ENCODE measurements at places on chromosomes 7 and 10.

GRCh38 chr10:99328579-99329303, 415 bp upstream of the CNNM1 start:
- no peak for DNase-seq

GRCh38 chr10:48306870-48307710, 613 bp downstream of the MAPK8 start:
- peak; percentile 26 for DNase-seq

DNA sequence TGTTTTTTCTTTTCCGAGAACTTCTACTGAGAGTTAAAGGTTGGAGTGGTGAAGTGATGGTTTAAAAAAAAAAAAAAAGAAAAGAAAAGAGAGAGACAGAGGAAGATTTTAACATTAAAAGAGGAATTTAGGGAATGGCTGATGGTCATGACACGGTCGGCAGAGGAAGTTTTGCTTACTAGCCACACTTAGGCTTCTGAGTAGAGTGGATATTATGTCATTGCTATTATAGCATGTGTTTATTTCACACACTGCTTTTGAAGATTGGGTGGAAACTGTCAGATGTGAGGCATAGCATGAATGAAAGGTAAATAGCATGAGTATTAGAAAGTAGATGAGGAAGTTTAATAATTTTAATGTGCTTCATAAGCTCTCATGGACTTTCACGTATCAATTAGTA, 2.5 kb downstream of the KAT6B start:
- no peak for DNase-seq

- no peak for DNase-seq
These were observed 17.9 kb downstream of the EBF3 start for GRCh38 chr10:129945941-129946760.

GRCh38 chr10:63467841-63468240, 2.1 kb upstream of the JMJD1C start:
- DNase-seq: no peak

DNA sequence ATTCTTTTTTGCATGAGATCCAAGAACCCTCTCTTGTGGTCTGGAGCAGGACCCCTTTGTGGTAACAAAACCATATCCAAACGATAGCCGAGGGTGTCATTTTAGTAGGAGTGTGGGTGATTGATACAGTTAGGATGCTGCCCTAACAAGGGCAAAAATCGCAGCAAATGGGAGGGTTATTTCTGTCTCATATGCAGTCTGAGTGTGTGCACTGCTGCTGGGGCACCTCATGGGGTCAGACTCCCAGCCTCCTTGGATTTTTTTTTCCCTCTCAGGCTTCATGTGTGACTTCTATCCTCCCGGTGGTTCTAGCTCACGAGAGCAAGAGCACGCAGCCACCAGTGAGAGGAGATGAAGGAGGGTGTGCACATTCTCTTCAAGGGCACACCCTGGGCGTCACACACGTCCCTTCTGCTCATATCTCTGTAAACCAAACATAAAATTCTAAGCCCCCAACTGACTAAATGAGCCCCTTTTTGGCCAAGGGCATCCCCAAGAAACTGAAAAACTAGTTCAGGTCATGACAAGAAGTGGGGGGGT, 28.6 kb upstream of the IL15RA start:
- DNase-seq: no peak

GRCh38 chr7:926061-927030, 28.1 kb downstream of the ADAP1 start:
- no peak for DNase-seq

DNA sequence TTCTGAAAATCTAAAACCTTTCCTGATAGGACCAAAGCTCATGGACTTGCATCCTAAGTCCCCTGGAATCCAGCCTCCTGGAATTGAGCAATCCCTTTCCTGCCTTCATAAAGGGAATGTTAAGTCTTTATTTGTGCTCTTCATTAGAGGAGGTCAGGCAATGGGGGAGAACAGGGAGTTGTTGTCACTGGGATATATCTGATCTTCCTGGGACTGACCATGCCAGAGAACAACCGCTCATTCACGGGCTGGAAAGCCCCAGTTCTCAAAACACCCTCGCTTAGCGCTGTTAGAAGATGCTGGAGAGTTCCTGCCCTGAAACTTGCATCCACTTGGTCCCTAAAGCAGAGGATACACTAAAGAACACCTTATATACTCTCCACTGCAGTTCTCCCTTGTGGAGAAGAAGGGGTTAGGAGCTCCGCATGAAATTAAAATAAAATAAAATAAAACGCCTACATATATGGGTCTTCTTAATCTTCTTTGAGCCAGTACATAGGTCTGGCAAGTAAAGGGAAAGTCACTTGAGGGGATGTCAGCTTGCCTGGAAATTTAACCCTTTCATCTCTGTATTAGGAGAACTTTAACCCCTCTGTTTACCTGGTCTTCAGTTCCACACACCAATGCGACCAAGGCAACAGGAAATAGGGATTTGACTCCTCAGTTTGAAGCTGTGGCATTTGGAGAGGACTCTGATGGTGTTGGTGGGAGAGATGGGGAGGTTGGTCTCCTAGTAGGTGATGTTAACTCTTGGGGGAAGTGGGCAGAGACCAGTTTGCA, 1.2 kb downstream of the SORCS1 start:
- DNase-seq: no peak

GRCh38 chr10:3668966-3669330, 116.1 kb downstream of the KLF6 start:
- DNase-seq: no peak

GRCh38 chr7:26233902-26234511, 32.5 kb downstream of the CBX3 start:
- no peak for DNase-seq

- DNase-seq: no peak
These were observed 33.6 kb downstream of the ZEB1 start for GRCh38 chr10:31352436-31353226.

- no peak for DNase-seq
These were observed 106.2 kb downstream of the SNX10 start for GRCh38 chr7:26397796-26398426.

- DNase-seq: no peak
These were observed 65.4 kb upstream of the STEAP1B start for GRCh38 chr7:22565315-22565811.

DNA sequence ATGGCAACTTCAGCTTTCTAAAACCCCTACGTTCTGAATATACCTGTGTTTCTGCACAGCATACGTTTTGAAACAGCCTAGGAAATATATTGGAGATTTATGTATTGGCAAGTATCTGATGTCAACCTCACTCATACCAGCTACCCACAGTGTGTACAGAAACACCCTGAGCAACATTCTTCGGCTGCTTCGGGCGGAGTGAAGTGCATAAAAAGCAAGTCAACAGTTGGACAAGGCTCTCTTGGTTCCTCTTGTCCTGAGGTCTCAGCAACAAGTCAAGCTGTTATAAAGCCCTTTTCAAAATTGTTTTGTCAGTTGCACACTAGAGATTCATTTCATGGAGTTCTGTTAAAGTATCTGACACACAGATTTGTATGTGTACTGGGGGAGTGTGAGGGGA, 40.0 kb upstream of the PAPSS2 start:
- no peak for DNase-seq

GRCh38 chr7:30251708-30252329, 32.6 kb upstream of the ZNRF2 start:
- DNase-seq: no peak

DNA sequence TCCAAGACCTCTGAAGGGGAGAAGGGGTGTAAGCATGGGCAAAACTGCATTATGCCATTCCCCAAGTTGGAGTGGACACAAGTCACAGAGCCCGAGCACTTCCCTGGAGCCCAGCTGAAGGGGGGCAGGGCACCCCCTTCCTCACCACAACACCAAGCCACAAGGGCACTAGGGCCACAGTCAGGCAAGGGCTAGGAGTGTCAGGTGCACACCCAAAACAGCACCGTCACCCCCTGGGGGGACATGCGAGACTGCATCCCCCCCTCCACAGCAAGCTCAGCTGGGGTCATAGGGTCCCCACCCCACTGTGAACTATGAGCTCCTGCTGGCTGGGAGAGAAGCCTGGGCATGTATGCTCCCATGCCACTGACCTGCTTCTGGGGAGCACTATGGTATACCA, 143.9 kb downstream of the GRID1 start:
- no peak for DNase-seq

- no peak for DNase-seq
These were observed 30.7 kb downstream of the PLCE1 start for GRCh38 chr10:94024407-94024806.

- no peak for DNase-seq
These were observed 132.6 kb downstream of the CDH23 start for GRCh38 chr10:71529207-71529827.

- DNase-seq: no peak
These were observed 89.0 kb downstream of the NEURL1 start for GRCh38 chr10:103582331-103583123.

DNA sequence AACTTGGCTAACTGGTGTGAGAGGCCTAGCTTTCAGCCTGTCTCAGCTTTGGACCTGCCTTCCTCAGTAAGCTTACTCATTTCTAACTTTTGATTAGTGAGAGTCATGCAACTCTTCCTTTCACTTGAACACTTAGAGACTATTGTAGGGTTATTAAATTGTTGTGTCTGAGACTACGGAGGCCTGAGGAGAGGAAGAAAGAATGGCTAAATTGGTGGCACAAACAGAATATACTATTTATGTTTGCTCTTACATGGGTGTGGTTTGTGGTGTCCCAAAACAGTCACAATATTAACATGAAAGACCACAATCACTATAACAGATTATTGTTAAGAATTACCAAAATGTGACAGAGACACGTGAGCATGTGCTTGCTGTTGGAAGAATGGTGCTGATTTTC, 82.1 kb downstream of the TRIM24 start:
- no peak for DNase-seq

- no peak for DNase-seq
These were observed 121.6 kb downstream of the C10orf105 start for GRCh38 chr10:71597821-71598498.

DNA sequence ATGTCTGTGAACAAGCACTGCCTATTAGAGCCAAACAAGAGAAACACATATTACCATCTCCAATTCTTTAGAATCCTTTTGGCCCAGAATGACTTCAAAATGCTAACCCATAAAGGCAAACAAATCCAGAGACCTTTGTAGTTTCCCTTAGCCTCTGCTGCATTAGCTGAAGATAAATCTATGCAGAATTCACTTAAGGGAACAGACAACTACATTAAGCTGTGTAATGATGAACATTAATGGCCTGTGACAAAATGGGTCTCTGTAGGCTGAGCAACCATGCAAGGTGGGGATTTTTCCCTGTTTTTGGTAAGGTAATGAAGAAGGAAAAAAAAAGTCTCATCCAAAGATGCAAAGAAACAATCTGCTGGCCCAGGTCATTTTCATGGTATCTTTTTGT, 411.6 kb downstream of the EXOC4 start:
- DNase-seq: no peak

- no peak for DNase-seq
These were observed 93.2 kb upstream of the SAMD8 start for GRCh38 chr10:75018251-75018650.

DNA sequence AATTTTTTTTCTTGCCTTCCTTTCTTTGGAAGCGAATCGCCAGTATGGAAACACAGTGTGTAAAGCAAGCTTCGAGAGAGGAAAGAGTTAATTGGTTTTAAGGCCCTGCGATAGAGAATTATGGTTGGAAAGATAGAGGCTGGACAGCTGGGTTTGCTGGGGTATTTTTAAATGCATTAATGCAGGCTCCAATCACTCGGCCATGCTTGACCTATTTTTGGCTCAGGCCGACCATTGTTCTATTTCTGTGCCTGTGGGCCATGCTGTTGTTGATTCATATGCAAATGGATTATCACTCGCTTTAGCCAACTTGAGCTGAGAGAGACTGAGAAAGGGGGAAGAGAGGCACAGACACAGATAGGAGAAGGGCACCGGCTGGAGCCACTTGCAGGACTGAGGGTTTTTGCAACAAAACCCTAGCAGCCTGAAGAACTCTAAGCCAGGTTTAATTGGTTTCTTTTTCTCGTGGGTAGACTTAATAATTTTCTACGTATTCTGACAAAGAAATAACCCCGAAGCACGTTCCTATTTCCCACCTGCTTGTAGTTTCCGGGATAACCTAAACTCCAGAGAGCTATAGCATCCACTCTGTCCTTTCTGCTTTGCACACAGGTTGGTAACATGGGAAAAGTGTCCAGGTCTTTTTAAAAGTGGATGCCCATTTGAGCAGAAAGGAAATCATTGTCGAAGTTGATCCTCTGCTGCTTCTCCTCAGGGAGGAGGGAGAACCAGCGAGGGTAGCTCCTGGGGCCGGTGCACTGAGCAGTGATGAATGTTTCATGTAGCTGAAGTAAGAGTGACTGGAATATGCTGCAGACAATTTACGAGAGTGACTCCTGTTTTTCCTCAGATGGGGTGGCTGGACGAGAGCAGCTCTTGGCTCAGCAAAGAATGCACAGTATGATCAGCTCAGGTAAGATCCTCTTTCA, at the start of gene HDAC9:
Gene HDAC9, plus strand, starts transcription at position 338 of the 929 bp plus-strand sequence. Its CDS starts 554 bp downstream, at position 892.
- no peak for DNase-seq

DNA sequence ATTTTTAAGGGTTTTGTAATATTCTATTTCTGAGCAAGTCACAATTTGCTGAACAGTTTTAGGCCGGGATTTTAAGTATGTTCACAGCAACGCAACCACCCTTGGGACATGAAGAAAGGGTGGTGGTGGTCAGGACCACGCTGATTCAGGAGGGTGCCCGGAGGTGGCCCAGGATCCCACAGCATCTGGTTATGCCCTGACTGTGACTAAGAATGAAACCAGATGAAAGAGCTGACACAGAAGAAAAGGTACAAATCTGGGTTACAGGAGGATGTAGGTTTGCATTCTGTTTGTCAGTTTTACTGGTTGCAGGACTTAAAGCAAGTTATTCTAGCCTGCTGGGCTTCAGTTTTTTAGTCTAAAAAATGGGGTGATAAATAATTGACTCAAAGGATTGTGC, 279.7 kb downstream of the CCSER2 start:
- no peak for DNase-seq

DNA sequence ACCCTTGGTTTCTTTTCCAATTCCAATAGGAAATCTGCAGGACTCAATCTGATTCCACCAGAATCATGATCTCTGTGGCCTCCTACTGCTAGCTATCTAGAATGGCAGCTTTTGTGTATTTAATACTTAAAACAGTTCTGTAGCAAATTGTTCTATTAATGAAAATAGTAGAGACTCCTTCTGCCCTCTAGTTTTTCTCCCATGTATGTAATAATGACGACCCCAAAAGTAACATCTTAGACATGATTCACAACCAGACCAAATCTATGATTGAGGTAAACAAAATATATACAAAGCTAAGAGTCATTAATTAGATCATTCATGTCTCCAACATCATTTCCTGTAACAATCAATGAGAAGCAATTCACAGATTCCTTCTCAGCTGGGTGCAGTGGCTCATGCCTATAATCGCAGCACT, 259.1 kb upstream of the MKLN1 start:
- no peak for DNase-seq

Measured in stimulated activated CD8-positive, alpha-beta memory T cell treated with anti-CD3 and anti-CD28 coated beads, Interleukin-7, amount 100 ng/mL, for 48 hours (primary cell).